ENCODE measurements at places on chromosomes 11 and 22. TPM values are rescaled to one million over a fixed set of nuclear protein-coding genes. Genes with fewer than 3 reads are reported as not detected.

CTSW gene
- not detected for polyA plus RNA-seq

WT1 gene
- not detected for polyA plus RNA-seq

- no peaks in the 10 kb centered on the region for H3K4me1 ChIP-seq
- no peaks in the 10 kb centered on the region for H3K36me3 ChIP-seq
- no peak for DNase-seq
- peaks cover 8% of the 10 kb centered on the region for H3K27me3 ChIP-seq
- no peak overlapping the region for H3K27ac ChIP-seq
Observed at GRCh38 chr11:116510166-116510565, 262.6 kb downstream of the BUD13 start.

DNA sequence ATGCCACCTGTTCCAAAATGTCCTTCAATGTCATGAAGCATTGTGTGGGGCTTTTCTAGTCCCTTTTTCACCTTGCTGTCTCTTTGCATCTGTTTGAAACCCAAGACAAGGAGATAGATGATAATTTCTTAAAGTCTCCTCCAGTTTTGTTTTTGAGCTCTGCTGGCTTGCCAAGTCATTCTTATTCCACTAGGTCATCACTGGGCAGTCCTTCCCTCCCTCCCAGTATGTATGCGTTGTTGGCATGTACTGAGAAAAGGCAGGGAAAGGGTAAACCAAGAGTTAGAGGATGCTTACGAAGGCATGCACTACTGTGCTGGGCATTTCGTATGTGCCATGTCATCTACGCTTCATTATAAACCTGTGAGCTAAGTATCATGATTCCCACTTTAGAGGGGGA, 78.6 kb downstream of the PARVA start:
- H3K4me3 ChIP-seq = no peak overlapping the region
- no peak for DNase-seq
- no peak overlapping the region for H3K27ac ChIP-seq
